ENCODE measurements at places on chromosomes 6 and 20.

DNA sequence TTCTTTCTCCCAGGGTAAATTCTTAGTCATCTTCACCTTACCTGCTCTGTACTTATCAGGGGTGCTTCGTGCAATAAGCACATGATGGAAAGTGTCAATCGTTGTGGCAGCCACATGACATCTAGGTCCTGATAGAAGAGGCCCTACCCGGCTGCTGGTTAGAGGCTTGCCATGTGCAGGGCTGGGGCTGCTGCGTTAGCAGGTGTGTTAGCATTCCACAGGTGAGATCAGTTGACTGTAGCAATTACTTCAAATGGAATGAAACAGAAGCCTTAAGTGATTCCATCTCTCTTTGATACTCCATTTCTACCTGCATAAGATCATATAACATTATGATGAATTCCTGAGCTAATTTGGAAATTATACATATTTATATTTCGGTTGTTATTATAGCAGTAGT is 127.0 kb downstream of the UST start:
- no peak for DNase-seq

DNA sequence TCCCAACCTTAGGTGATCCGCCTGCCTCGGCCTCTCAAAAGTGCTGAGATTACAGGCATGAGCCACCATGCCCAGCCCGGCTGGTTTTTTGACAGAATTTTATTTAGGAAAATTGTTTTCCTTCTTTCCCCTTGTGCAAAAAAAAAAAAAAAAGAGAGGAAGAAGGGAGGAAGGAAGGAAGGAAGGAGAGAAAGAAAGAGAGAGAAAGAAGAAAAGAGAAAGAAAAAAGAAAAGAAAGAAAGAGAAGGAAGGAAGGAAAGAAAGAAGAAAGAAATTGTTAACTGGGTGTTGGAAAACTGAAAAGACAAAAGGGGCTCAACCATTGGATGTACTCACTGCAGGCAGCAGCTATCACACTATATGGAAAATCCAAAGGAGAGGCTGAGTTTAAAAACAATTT is 1.4 kb upstream of the RNF8 start:
- DNase-seq, result no peak

GRCh38 chr20:7967199-7967844 is 27.1 kb upstream of the HAO1 start:
- no peak for DNase-seq

DNA sequence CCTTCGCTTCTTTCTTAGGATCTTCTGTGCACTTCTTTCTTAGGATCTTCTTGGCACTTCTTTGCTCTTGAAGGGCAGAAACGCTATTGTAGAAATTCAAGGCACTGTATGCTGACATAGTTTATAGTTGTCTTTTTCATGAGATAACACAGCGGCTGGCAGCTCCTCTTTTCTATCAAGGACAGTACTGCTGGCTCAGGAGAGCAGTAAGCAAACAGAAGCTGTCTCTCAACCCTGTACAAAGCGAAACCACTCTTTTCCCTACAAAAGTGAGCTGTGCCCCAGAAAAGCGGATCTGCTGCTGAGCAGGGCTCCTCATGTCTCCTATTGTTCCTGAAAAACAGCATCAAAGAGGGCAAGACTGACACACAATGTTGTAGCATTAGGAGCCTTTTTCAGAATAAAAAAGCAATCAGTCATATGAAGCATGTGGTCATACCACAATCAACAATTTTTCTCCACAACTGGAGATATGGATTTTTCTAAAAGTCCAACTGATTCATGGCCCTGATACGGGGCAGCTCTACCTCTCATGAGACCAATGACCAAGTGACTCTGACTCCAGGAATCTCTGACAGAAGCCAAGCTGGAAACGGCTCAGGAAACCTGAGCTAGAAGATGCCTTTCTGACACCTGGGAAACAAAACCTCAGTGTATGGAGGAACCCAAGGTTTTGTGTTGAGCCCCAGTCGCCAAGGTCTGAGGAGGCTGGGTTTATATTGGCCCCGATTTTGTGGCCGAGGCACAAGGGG is 255.9 kb downstream of the ESR1 start:
- no peak for DNase-seq

- no peak for DNase-seq
These were observed 163.2 kb upstream of the OLIG3 start for GRCh38 chr6:137657351-137657911.

- no peak for DNase-seq
These were observed 135.7 kb downstream of the BTBD3 start for GRCh38 chr20:12053353-12053752.
